ENCODE measurements at places on chromosomes 3 and 15. TPM values are rescaled to one million over a fixed set of nuclear protein-coding genes. Genes with fewer than 3 reads are reported as not detected.

Gene CLASP2
- 43.0 TPM for total RNA-seq

DNA sequence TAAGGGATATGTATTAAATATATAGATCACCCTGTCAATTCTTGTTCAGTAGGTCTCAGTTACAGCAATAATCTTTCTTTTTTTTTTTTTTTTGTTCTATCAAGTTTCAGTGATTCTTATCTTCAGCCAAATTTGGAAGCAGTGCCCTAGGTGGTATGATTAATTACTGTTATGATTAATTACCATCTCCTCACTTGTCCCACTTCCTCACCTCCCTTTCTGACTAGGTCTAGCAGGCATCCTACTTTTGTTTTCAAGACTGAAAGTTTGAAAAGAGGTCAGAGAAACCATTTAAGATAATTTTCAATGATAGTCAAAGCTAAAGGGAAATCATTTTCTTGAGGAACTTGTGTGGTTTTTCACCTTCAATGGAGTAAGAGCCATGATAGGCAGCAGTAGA, 144.0 kb upstream of the CNTN4 start:
- no peak for DNase-seq

DNA sequence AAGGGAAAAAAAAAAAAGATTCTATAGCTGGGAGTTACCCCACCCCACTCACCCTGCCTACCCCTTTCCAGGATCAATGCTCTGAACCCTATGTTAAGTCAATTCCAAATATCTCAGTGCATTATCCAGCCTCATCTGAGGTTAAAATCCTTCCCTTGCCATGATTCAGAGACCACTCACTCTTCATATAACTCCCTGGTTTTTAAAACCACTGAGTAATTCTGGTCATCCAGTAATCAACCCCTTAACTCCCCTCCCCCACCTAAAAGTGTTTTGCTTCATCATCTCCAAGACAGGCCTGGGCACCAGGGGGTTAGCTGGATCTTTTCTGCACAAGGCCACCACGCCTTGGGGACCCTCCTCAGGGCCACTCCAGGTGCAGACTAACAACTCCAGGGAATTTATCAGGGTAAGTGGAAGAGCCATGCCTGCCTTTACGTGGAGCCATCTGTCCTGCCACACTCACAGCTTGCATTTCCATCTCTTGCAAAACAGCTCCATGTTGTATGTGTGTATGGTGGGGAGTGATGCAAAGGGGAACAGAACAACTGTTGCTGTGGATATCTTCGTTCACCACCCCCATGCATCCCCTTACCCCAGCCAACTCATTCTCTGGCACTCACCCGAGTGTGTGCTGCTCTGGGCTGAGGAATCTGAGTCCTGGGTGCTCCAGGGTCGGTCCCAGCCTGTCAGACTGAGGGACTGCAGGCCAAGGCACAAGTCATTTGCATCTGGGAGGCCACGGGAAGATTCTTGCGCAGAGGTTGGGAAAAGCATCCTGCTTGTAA, 30.7 kb upstream of the RPS17 start:
- DNase-seq = no peak

Gene SLC28A2
- not detected for total RNA-seq

- no peak for DNase-seq
These were observed 324.0 kb downstream of the DIPK2A start for GRCh38 chr3:144295613-144296012.

DNA sequence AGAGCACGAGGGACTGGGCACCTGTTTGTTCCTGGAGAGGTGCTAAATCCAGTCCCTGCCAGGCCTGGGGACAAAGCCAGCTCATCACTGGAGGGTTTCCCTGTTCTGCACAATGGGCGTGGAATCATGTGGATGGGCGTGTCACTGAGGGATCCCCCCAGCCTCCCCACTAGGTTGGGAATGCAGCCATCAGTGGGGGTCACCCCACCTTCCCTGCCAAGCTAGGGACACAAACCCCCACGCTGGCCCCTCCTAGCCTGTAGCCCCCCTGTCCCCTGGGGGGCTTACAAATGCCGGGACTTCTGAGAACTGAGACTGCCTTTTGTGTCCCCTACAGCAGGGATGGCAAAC, 61.9 kb downstream of the NSMCE3 start:
- no peak for DNase-seq

GRCh38 chr3:55446850-55447249, 40.3 kb downstream of the WNT5A start:
- no peak for DNase-seq

Gene GOLGA8Q
- 2.3 TPM for total RNA-seq

Gene CFAP100
- total RNA-seq = not detected

Gene TOPBP1
- total RNA-seq = 76.9 TPM

Gene MYRIP
- not detected for total RNA-seq

DNA sequence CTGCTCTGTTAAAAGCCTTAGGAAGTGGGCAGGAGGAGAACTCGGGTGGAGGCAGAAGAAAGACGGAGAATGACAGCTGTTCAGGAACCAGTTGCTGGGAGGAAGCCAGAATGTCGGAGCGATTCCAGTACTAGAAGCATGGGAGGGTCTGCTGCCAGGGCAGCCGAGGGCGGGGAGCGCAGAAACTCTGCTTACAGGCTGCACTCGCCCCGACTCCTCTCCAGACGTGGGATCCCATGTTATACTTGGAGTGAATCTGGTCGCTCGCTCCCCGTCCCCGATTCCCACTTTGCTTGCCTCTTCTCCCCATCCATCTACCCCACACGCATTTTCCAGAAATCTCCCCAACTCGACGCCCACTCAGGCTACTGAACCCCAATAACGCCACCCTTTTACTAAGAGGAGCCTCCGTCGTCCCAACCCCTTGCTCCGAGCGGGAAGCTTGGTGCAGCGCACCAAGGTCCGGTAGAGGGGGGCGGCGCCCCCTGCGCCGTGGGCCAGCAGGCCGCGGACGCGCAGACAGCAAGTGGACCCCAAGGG, 665 bp downstream of the GATM start:
- no peak for DNase-seq

- no peak for DNase-seq
These were observed 41.5 kb downstream of the PXYLP1 start for GRCh38 chr3:141272906-141273662.

DNA sequence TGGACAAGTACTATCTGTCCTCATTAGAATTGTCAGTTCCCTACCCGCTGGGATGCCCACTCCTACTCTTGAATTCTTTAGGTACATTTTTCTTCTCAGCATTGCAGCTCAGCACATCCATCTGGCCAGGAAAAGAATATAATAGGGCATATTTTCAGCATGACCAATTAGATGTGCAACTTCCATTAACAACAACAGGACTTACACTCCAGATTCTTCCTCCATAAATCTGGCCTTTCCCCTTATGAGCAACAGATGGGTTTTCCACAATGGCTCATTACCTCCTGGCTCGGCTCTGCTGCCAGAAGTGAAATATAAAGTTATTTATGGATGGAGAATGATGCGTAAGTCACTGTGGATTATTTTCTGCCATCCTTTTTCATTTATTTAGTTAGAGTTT, 443.8 kb upstream of the TGFBR2 start:
- no peak for DNase-seq

Gene TTLL13
- 0.58 TPM for total RNA-seq

DNA sequence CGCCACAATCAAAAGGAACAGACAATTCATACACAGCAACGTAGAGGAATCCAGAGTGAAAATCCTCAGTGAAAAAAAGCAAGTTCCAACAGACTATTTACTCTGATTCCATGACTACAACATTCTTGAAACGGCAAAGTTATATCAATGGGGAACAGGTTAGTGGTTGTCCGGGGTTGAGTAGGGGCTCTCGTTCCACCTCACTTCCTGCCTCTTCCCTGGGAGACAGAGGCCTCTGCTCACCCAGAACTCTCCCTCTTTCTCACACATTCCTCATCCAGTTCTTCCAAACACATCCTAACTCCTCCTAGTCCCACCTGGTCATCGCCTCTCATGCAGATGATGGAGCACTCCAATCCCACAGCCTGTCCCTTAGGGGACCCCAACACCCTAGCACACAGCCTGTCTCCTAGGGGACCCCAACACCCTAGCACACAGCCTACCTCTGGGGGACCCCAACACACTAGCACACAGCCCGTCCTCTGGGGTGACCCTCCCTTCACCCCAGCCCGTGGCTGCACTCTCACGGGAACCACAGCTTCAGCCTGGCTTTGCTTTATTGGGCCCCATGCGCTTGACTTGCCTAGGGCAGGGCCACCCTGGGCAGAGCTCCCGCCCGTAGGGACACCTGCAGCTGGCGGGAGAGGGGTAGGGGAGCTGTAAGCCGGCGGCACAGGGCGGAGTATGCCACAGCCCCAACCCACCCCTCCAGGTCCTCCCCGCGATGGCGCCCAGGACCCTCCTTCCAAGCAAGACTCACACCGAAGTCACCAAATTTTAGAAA, 5.2 kb downstream of the OCA2 start:
- no peak for DNase-seq

All from activated CD4-positive, alpha-beta memory T cell treated with anti-CD3 and anti-CD28 coated beads, Interleukin-2, amount 10 ng/mL, durations not matched to agents 7 days and 5 days (primary cell).